A549 treated with CpdA at 1 μM for 4 hours (cell line): ENCODE measurements at places on chromosomes 6 and 20. TPM values are rescaled to one million over a fixed set of nuclear protein-coding genes. Genes with fewer than 3 reads are reported as not detected.

MLN gene
- total RNA-seq = not detected in 5 replicates

THBD gene
- total RNA-seq = 19.3 to 28.4 TPM (median 23.8 TPM) in 5 replicates

LPA gene
- 0.01 to 0.02 TPM in 2 of 5 replicates, not detected in the others for total RNA-seq

CDSN gene
- not detected in 5 replicates for total RNA-seq

PROKR2 gene
- not detected in 5 replicates for total RNA-seq

NKX2-2 gene
- total RNA-seq = not detected in 5 replicates

SOX18 gene
- 0.58 to 2.3 TPM (median 2.2 TPM) in 5 replicates for total RNA-seq

RWDD1 gene
- total RNA-seq = 25.8 to 39.2 TPM (median 34.3 TPM) in 5 replicates

BIRC7 gene
- total RNA-seq = 1.9 to 4.4 TPM (median 3.2 TPM) in 5 replicates

TMEM200A gene
- total RNA-seq = 0.03 to 0.07 TPM (median 0.07 TPM) in 4 of 5 replicates, not detected in the other

ABHD16B gene
- total RNA-seq = 0.05 TPM in 1 of 5 replicates, not detected in the others

OVOL2 gene
- 0.18 to 0.38 TPM (median 0.22 TPM) in 5 replicates for total RNA-seq

TPBG gene
- 42.7 to 58.5 TPM (median 56.0 TPM) in 5 replicates for total RNA-seq

ECHDC1 gene
- 36.1 to 65.4 TPM (median 38.2 TPM) in 5 replicates for total RNA-seq

TCP11 gene
- total RNA-seq = not detected in 5 replicates

TRPC4AP gene
- 52.0 to 59.2 TPM (median 57.5 TPM) in 5 replicates for total RNA-seq

RCAN2 gene
- total RNA-seq = not detected in 5 replicates

ID4 gene
- total RNA-seq = 1.2 to 2.6 TPM (median 2.1 TPM) in 5 replicates

ELOVL4 gene
- total RNA-seq = 1.5 to 2.0 TPM (median 1.7 TPM) in 5 replicates

SLPI gene
- 8.8 to 14.6 TPM (median 11.2 TPM) in 5 replicates for total RNA-seq

DPM1 gene
- total RNA-seq = 70.2 to 98.3 TPM (median 73.8 TPM) in 5 replicates

TRIM31 gene
- 1.2 to 2.1 TPM (median 2.1 TPM) in 5 replicates for total RNA-seq

GGTLC1 gene
- not detected in 5 replicates for total RNA-seq

FAM83B gene
- total RNA-seq = 0.06 to 0.14 TPM (median 0.07 TPM) in 4 of 5 replicates, not detected in the other

PI16 gene
- total RNA-seq = not detected in 5 replicates

EIF2S2 gene
- 99.2 to 122 TPM (median 105 TPM) in 5 replicates for total RNA-seq

RTN4IP1 gene
- 8.2 to 10.8 TPM (median 8.9 TPM) in 5 replicates for total RNA-seq

PTCRA gene
- not detected in 5 replicates for total RNA-seq

DPPA5 gene
- not detected in 5 replicates for total RNA-seq

APCDD1L gene
- 0.06 to 0.09 TPM (median 0.07 TPM) in 5 replicates for total RNA-seq

TRIM40 gene
- total RNA-seq = not detected in 5 replicates

UTRN gene
- 8.4 to 17.2 TPM (median 10.2 TPM) in 5 replicates for total RNA-seq

SLC2A4RG gene
- 59.2 to 100 TPM (median 91.0 TPM) in 5 replicates for total RNA-seq

CD83 gene
- total RNA-seq = 2.1 to 2.7 TPM (median 2.5 TPM) in 5 replicates

HDGFL1 gene
- total RNA-seq = not detected in 5 replicates

HLA-DOB gene
- 0.10 to 0.29 TPM (median 0.22 TPM) in 3 of 5 replicates, not detected in the others for total RNA-seq

PKHD1 gene
- total RNA-seq = not detected in 5 replicates

HRH3 gene
- total RNA-seq = not detected in 5 replicates

EMILIN3 gene
- total RNA-seq = 0.25 to 0.48 TPM (median 0.40 TPM) in 5 replicates

SLC17A9 gene
- 0.05 to 0.08 TPM in 2 of 5 replicates, not detected in the others for total RNA-seq

ZBP1 gene
- 0.02 to 0.10 TPM (median 0.07 TPM) in 3 of 5 replicates, not detected in the others for total RNA-seq

BPI gene
- total RNA-seq = not detected in 5 replicates
